ENCODE measurements at places on chromosomes 13 and 19.

DNA sequence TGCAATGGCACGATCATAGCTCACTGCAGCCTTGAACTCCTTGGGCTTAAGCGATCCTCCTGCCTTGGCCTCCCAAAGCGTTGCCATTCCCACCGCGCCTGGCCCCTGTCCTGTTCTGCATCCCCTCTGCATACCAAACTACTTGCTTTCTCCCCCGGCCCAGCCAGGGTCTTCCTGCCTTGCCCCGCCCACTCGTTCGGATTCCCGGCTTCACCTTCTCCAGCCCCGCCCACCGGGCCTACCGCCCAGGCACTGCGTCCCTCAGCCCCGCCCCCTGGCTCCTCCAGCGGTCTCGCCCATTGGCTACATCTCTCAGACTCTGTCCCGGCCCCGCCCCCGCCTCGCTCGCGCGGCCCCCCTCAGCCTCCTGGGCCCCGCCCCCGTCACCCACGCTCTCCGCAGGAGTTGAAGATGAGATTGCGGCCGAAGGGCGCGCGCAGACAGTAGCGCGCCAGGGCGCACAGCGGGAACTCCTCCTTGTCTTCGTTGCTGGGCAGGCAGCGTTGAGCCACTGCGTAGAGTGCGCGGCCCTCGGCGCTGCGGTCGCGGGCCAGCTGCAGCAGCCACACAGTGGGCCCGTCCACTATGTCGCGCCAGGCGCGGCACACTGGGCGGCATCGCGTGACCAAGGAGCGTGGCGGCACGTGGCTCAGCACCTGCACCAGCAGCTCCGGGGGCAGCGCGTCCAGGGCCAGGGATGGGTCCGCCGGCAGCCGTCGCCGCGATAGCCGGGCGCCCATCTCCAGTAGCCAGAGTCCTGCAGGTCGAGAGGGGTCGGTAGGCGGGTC is 19.0 kb downstream of the MRPS12 start:
- peak; percentile 71 for DNase-seq

DNA sequence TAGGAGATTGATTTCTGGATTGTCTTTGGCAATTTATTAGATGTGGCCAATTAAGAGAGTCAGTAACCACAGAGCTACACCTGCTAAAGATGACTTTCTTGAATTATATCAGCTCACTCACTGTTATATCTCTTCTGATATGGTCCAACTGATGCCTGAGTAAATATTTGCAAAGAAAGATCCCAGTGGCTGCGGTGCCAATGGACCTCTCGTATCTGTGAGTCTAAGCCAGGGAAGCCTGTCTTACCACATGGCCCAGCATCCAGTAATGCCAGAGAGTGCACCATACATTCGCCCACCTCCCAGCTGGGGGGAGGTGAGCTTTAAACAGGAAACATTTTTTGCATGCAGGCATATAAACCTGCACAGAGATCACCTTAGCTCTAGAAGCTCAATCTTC is 82.7 kb upstream of the SLC15A1 start:
- no peak for DNase-seq

DNA sequence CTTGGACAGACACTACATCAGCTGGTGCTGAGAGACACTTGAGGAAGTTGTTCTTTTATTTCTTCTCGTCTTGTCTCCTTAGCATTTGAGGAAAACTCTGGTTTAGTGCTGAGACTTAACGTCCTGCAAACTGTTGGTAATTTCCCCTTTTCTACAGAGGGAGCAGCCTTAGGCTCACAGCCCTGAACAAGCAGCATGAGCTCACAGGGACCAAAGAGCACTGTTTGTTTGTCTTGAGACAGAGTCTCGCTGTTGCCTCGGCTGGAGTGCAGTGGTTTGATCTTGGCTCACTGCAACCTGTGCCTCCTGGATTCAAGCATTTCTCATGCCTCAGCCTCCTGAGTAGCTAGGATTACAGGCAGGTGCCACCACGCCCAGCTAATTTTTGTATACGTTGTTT is 5.5 kb downstream of the ZNF805 start:
- no peak for DNase-seq

- no peak for DNase-seq
These were observed 25.7 kb downstream of the CNMD start for GRCh38 chr13:52713894-52714293.

All from activated T-cell treated with anti-CD3 and anti-CD28 coated beads for 1 hour (primary cell).